Astrocyte (in vitro differentiated cells and primary cell): ENCODE measurements at places on chromosomes 11 and 22. TPM values are rescaled to one million over a fixed set of nuclear protein-coding genes. Genes with fewer than 3 reads are reported as not detected.

Gene FGF4
- total RNA-seq = not detected in 2 replicates

Gene C22orf23
- not detected in 2 replicates for total RNA-seq

- no peaks in the 10 kb centered on the region for H3K4me1 ChIP-seq
- no peak overlapping the region for H3K27ac ChIP-seq
- no peak overlapping the region for H3K4me3 ChIP-seq
- H3K27me3 ChIP-seq = no peaks in the 10 kb centered on the region
- no peak for DNase-seq
Observed at GRCh38 chr11:125329786-125330185, 165.2 kb downstream of the PKNOX2 start.

GRCh38 chr22:42172773-42173172 is 42.2 kb upstream of the CYP2D6 start:
- peak; percentile 32 for DNase-seq
- no peaks in the 10 kb centered on the region for H3K27me3 ChIP-seq
- no peak overlapping the region for H3K4me3 ChIP-seq
- no peaks in the 10 kb centered on the region for H3K36me3 ChIP-seq
- H3K27ac ChIP-seq = no peak overlapping the region

DNA sequence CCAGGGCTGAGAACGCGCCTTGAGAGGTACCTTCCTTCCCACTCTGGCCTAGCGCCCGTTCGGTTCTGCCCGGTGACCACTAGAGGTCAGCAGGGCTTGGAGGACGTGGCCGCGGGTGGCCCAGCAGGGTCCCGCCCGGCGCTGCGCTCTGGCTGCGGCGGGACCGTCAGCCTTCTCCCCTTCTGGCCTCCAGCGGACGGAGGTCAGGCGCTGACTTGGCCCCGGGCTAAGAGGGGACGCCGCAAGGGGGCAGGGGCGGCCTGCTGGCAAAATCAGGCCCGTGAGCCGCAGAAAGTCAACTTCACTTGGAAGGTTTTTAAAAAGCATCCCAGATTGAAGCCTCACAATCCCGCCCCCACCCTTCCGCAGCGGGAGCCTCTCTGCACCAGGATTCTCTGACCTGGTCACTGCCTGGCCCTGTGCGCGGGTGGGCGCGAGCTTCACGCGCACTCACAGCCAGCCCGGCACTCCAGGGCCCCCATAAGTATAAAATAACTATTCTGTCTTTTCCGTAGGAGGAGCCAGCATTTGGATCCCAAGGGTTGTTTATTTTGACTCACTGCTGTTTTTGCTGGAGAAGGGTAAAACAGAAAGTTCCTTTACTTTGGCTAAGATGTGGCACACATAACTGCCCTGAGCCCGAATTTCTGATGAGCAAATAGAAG is 23.2 kb upstream of the ZBTB16 start:
- no peak overlapping the region for H3K4me3 ChIP-seq
- no peak overlapping the region for H3K27ac ChIP-seq
- no peaks in the 10 kb centered on the region for H3K36me3 ChIP-seq
- DNase-seq = no peak
- H3K27me3 ChIP-seq = peaks cover 19% of the 10 kb centered on the region
- no peaks in the 10 kb centered on the region for H3K4me1 ChIP-seq

GRCh38 chr11:11706028-11706427 is 84.2 kb upstream of the GALNT18 start:
- no peak overlapping the region for H3K4me3 ChIP-seq
- peaks cover 7% of the 10 kb centered on the region for H3K27me3 ChIP-seq
- H3K27ac ChIP-seq = no peak overlapping the region

GRCh38 chr22:50686794-50687193 is 14.2 kb downstream of the SHANK3 start:
- H3K4me3 ChIP-seq = no peak overlapping the region
- no peaks in the 10 kb centered on the region for H3K36me3 ChIP-seq
- no peak for DNase-seq
- no peak overlapping the region for H3K27ac ChIP-seq

DNA sequence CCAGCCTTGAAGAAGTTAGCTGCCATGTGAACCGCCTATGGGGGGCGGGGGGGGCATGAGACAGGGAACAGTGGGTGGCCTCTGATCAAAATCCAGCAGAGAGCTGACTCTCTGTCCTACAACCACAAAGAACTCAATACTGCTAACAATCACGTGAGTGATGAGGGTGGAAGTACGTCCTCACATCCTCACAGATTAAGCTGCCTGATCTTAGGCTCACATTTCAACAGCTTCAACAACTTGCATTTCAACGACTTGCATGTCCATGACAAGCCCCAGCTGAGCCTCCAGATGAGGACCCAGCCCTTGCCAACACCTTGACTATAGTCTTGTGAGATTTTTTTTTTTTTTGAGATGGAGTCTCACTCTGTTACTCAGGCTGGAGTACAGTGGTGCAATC is 51.6 kb downstream of the CLMP start:
- H3K27ac ChIP-seq = no peak overlapping the region
- peaks cover 5% of the 10 kb centered on the region for H3K36me3 ChIP-seq
- H3K4me1 ChIP-seq = peaks cover 5% of the 10 kb centered on the region
- no peak for DNase-seq
